ENCODE measurements at places on chromosomes 2 and 18.

DNA sequence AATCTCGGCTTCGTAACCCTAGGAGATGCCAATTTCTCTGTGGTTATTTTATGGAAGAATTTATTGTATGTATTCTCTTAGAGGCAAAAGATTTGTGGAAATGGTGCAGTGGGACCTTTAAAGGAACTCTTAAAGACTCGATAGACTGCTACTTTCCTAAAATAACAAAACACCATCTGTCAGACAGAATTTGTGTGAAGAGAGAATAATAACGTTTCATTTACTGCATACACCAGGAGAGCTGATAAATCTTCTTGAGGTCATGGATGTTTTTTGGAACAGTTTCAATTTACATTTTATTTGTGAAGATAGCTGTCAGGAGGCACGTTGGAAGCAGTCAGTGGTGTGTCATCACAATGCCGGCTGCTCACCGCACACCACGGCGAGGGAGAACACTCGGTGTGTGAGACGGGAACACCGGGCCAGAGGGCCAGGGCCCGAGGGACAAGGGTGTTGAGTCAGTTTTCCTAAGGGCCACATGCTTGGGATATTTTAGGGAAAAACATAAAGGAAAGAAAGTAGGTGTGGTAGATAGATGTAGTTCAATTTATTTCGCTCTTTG is 1681.0 kb upstream of the DDX18 start:
- no peak for DNase-seq

- peak; percentile 83 for DNase-seq
Observed at GRCh38 chr2:72765997-72766609, 59.7 kb downstream of the EXOC6B start.

DNA sequence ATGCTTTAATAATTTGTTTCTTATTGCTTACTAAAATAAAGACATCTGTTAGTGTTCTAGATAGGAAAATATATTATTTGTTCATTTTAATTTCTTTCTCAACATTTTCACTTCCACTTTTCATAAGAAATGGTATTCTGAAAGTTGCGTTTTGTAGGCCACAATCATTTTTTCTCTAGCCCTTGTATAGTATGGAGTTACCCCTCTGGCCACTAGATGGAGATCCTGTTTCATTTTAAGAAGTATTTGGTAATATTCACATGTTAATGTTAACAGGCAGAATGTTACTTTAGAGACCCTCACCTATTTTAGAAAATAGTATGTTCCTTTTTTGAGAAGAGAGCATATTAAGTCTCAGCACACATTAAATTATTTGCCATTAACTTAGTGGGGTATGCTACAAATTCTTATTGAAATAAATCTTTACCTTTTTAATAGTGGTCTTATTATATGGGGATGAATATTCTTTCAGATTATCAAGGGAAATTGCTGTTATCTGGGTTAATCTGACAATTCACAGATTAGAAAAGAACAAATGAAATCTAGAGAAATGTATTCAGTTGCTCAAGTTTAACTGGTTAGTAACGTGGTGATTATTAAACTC is 73.9 kb upstream of the TTC27 start:
- DNase-seq, result peak; percentile 50

- peak; percentile 18 for DNase-seq
Observed at GRCh38 chr2:175156534-175156933, 11.5 kb downstream of the ATF2 start.

DNA sequence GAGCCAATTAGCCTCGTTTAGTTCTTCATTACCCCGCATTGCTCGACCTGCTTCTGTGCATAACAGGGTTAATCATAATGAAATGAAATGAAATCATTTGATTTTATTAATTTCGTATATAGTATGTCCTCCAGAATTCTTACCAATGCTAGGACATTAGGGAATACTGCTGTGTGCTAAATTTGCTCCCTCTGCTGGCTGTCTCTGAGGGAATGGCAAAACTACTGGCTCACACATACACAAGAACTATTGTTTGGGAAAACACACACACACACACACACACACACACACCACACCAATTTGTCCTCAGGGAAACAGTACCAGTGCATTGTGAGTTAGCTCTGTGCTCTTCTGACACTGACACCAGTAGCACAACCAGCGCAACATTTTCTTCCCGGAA is 273.3 kb upstream of the TCF4 start:
- peak; percentile 62 for DNase-seq

DNA sequence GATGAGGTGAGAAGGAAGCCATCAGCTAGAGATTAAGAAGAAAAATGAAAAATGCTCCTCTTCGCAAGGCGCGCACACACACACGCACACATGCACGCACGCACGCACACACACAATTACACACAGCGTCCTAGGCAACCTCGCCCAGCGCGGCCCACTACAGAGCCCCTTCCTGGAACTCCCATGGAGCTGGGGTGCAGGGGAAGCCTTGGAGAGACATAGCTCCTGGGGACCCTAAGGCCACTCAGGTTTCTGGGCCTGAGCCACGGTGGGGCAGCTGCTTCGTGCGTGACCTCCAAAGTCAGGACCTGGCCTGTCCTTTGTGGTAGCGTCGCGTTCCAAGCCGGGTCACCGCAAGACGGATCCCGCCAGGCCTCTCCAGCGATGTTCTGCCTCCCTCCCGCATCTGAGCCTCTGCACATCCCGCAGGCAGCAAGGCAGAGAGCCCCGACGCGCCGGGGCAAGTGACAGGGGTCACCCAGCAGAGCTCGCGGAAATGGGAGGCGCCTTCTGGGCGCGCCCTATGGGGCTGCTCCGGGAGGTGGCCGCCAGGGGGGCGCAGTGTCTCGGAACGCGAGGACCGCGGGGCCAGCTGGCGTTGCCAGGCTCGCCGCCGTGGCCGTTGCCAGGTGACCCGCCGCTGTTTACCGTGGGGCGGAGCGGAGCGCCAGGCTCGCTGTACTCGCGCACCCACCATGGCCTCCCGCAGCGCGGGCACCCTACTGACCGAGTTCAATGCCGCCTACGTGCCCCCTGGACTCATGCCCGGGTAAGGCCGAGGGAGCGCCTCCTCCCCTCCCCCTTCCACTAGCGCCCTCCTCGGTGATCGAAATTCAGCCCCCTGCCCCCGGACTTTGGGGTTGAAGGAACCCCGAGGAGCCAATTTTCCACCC is 79.0 kb downstream of the CIB4 start:
- DNase-seq, result peak; percentile 30

DNA sequence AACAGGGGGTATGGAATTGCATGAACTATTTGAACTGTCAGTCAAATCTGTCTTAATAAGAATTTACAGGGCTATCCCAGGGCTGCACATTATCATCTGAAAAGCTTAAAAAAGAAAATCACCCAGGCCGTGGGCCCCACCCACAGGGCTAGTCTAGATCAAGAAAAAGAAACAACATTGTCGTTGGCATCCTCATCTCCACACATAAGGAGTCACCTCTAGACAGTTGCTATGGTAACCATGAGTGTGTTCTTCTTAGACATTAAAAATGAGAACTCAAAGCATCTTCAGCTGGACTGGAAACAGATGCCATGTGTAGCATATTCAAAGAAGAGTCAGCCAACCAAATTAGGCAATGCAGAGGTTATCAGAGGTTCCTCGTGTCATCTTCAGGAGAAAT is 72.3 kb upstream of the CPO start:
- no peak for DNase-seq

- DNase-seq, result no peak
Observed at GRCh38 chr2:241859017-241859435, 332 bp upstream of the PDCD1 start.

DNA sequence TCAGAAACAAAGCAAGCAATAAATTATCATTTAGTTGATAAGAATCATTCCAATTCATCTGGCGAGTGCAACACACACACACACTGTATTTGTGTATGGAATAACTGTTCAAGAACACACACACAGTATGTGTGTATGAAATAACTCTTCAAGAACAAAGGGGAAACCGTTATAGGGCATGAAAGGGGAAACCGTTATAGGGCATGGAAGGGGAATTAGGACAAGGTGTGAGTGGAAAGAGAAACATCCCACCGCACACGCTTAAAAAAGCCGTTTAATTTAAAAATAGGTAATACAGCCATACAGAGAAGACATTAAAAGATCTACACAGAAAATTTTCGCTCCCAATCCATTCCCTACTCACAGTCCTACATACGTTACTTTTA is 607 bp upstream of the TSN start:
- no peak for DNase-seq

- no peak for DNase-seq
Observed at GRCh38 chr2:188601927-188602326, 310.3 kb downstream of the GULP1 start.

DNA sequence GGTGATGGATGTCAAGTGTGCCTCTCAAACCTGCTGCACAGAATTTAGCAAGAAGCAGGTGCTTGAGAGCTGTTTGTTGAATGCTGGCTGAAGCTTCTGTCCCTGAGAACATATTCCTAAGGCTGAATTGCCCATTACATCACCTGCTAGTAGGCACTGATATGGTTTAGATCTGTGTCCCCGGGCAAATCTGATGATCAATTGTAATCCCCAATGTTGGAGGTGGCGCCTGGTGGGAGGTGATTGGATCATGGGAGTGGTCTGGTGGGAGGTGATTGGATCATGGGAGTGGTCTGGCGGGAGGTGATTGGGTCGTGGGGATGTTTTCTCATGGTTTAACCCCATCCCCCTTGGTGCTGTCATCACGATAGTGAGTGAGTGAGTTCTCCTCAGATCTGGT is 128.0 kb downstream of the HRH4 start:
- no peak for DNase-seq

- DNase-seq, result no peak
Observed at GRCh38 chr2:30625701-30626100, 178.7 kb downstream of the LCLAT1 start.

DNA sequence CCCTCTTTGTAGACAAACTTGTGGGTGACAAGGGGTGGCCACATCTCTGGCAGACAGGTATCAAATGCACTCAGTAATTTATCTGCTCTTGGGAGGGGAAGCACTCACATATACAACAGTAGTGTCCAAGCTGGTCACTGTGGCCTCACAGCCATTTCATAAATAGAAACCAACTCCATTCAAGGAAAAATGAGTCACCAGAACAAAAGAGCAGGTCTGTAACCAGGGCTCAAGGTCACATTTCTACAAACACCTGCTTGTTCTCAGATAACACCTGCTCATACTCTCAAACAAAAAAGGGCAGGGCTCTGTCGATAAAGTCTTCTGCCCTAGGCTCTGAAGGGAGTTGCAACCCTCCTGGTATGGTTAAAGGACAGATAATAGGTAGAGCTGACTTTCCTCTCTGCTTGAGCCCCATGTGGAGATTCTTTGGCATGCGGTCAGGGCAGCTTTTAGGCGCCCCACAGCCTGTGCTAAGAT is 459.0 kb downstream of the BCL11A start:
- no peak for DNase-seq

DNA sequence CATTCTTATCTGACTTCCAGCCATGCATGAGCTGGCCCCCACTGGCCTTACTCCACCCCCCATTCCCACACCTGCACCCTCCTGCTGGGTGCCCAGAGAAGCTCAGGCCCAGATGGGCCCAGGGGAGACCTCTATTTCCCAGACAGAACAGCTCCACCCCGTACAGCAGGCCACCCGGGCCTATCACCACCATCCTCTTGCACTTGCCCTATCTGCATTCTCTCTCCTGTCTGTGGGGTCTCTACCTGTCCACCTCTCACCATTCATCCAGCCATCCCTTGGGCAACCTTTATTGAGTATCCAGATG is 25.3 kb upstream of the TNS1 start:
- no peak for DNase-seq

GRCh38 chr18:28582724-28583123 is 405.8 kb upstream of the CDH2 start:
- DNase-seq, result no peak

DNA sequence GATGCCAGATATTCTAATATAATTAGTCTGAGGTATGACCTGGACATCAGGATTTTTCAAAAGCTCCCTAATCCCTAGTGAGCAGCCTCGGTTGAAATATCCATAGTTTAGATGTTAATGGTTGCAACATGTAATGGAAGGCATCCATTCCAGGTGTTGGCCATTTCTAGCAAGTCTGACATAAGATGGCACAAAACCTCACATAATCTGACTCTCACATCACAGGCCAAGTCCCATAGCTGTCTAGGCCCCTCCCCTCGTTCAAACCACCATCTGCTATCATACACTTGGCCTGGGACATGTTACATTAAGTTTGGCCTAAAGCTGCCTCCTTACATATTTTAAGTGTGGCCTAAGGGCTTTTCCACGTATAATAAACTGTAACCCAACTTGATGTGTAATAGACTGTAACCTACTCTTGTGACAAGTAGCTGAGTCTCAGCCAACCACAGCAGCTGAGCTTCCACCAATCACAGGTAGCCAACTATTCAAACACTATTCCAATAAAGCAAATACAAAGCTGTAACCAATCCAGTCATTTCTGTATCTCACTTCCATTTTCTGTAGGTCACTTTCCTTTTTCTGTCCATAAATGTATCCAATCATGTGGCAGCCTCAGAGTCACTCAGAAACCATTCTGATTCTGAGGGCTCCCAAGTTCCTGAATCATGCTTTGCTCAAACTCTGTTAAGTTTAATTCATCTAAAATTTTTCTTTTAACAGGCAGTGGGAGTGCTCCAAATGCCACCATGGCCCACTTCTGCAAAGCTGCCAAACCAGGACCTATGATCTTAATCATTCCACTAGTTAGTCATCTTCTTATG is 59.4 kb downstream of the ADD2 start:
- no peak for DNase-seq

DNA sequence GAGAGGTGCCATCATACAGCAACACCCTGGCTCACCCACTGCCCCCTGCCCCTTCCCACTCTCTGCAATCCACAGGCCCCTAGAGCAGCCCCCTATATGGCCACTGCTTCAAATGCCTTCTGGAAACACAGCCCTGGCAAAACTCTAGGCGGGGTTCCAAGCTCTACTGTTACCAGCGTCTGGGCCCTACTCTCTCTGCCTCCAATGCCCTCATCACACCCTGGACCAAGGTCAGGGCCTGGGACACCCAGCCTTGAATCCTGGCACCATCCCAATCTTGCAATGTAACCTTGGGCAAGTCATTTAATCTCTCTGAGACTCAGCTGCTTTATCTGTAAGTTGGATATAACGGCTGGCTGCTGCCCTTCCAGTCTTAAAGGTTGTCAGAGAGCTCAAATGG is 39.2 kb upstream of the LOXHD1 start:
- no peak for DNase-seq

DNA sequence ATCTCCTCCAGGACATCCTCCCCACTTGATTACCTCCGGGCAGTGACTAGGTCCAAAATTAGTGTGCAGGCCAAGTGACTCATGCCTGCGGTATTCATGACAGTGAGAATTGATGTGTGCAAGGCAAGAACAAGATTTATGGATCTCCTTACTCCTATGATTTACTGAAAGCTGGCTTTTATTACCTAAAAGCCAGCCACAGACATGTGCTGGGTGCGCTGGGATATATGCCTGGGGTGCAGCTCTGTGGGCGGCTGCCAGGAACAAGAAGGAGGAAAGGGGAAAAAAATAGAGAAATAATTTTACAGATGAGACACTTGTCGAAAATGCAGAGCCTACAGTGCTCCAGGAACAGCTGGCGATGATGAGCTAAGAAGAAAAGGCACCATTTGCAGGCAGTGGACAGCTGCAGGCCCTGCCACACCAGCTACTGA is 359.3 kb downstream of the CMPK2 start:
- peak; percentile 85 for DNase-seq

DNA sequence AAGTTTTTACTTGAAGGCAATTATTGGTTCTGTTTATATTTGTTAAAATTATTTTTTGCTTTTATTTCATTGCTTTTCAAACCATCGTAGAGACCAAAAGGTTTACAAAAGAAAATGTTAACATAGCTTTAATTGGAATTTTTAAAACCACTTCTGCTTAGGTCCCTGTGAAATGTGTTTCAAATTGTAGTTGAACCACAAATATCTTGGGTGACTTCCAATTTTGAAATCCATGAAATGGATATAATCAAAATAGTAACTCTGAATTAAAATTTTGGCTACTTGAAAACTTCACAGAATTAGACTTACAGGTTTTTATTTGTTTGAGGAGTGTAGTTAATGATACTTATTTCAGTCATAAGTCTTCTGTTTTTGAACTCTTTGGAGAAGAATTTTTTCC is 3.1 kb upstream of the SPAG16 start:
- DNase-seq, result no peak
